ENCODE measurements at places on chromosomes 6 and 20.

DNA sequence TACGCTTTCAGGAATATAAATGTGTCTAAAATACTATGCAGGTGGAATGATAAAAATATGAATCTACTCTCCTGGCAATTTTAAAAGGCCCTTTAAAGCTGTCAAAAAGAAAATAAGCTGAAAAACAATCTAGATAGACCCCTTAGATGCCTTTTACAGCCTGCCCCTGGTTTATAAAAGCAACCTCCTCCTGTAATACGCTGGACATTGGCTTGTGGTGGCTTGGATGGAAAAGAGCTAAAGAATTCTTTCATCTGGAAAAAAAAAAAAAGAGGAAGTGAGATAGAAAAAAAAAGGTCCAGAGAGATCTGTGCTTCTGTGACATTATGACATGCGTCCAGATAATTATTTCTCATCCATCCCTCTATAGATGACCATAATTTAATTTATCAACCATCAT is 115.9 kb upstream of the NRSN1 start:
- no peak for DNase-seq

DNA sequence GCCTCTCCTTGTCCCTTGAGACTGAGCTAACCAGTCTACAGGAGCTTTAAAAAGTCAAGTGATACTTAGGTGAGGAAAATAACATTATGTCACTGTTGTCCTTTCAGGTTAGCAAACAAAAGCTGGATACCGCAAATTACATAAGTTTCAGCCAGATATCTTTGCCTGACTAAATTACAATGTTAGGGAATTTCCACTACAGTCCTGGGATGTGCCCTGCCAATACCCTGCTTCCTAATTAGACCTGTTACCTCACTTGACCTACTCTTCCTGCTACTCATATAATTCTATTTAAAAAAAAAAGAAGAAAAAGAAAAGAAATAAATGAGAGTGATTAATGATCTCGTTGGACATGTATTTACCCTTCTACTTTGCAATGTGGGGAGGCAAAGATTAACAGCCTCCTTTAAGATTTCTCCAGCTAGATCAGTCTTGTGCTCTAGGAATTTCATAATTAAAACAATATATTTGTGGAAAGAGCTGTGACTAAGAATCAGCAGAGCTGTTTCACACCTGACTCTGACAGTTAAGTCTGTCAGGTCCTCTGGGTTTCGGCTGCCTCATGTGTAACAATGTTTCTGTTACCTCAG is 318.9 kb downstream of the HDGFL1 start:
- DNase-seq, result no peak

- DNase-seq, result no peak
Measured at GRCh38 chr6:17101422-17102257, at the start of gene STMND1. Gene STMND1 (plus strand): TSS chr6:17102050. CDS start chr6:17102258, 208 bp downstream.

DNA sequence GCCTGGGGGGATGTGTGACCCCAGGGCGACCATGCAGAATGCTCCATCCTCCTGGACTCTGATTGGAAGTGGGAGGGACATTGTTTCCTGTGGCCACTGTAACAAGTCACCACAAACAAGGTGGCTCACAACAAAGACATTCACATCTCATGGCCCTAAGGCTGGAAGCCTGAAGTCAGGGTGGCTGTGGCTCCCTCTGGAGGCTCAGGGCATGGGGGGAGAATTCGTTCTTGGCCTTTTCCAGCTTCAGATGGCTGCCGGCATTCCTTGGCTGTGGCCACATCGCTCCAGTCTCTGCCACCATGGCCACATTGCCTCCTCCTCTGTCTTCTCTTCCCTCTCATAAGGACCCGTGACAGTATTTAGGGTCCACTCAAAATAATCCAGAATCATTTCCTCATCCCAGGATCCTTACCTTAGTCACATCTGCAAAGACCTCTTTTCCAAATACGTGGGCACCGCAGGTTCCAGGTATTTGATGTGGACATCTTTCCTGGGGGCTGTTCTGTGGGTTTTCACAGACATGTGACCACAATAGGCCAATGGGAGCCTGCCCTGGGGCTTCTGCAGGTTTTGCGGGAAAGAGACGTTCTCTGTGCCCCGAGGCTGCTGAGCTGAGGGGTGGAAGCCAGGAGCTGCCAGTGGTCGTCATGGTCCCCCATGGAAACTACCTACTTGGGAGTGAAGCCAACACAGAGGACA is 249.3 kb downstream of the PREX1 start:
- no peak for DNase-seq

DNA sequence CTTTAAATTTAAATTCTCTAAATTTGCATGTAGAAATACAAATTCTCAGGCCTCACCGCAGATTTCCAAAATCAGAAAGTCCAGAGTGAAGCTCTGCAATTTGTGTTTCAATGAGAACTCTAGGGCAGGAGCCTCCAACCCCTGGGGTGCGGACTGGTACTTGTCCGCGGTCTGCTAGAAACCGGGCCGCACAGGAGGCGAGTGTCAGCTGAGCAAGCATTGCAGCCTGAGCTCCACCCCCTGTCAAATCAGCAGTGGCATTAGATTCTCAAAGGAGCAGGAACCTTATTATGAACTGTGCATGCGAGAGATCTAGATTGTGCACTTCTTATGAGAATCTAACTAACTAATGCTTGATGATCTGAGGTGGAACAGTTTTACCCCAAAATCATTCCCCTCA is 203.0 kb upstream of the PCSK2 start:
- DNase-seq, result no peak

DNA sequence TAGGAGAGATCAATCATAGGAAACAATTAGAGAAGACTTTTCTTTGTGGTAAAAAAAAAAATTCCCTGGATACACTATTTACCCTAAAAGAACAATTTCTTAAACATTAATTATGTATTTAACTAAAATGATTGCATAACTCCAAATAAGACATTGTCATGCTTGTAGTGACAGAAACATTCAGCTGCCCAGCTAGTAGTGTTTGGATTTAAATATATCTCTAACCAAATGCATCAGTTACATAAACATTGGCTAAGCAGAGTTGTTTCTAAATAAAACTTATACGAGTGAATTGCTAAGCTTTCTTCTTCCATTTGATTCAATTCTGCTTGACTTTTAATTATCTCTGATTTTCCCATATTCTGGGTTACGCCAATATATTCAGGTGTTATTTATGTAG is 23.7 kb downstream of the MLIP start:
- DNase-seq, result no peak

Measured in NK-92 treated with Interleukin-12 subunit alpha and Interleukin-12 subunit beta, amount 100 ng/mL, for 24 hours (cell line).